ENCODE measurements at places on chromosomes 3 and 15.

DNA sequence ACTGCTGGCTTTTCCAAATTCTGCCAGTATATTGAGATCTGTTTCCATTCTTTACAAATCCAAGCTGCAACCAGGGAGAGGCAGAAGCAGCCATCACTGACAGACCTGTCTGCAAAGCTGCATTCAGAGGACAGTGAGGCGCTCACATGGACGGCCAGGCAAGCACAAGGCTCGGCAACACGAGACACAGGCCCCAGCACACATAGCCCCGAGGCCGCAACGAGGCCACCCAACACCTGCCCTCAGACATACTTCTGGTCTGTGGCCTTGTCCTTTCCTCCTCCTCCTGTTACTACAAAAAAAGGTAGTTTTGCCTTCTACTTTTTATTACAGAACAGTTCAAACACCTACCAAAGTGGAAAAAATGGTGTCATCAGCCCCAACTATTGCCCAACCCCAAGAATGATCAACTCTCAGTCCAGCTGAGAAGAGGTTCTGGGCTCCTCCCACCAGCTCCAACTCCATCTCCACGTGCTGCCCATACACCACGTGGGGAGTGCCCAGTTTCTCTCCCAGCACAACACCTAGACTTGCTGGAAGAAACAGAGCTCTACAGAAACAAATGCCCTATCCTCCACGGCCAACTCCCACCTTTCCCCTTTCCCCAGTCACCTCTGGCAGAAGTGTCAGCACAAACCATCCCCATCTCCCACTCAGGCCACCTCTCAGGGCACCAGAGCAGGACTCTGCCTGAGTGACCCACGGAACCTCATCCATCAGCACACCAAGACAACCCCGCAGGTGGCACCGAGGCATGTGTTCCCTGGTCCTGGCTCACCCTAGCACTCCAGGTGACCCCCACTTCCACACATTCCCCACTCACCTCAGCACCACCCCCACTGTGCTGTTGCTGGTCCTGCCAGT, 7.4 kb downstream of the ZXDC start:
- DNase-seq, result no peak

DNA sequence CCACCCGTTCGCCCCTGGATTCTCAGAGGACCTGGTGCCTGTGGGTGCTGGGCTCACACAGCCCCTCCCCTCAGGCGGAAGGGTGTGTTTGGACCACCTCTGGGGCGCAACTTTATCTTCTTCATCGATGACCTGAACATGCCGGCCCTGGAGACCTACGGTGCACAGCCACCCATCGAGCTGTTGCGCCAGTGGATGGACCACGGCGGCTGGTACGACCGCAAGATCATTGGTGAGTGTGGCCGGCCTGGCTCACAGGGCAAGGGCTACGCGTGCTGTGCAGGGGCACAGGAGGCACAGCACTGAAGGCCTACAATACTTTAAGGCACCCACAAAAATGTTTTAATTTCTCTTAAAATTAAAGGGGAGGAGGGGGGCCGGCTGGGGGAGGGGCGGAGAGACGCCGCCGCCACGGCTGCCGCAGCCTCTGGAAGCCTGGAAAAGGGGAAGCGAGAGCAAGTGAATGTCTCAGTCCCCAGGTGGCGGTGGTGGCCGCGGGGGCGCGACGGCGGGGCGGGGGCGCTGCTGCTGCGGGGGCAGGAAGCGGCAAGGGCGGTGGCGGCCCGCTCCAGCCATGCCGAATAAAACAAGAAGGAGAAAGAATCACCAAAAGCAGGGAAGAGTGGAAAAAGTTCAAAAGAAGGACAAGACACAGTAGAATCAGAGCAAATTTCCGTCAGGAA, 56.8 kb downstream of the DNAH1 start:
- no peak for DNase-seq

GRCh38 chr15:40106203-40107161, 2.2 kb downstream of the BMF start:
- no peak for DNase-seq

- DNase-seq, result no peak
Measured at GRCh38 chr3:185225080-185225479, 28.8 kb downstream of the EHHADH start.

DNA sequence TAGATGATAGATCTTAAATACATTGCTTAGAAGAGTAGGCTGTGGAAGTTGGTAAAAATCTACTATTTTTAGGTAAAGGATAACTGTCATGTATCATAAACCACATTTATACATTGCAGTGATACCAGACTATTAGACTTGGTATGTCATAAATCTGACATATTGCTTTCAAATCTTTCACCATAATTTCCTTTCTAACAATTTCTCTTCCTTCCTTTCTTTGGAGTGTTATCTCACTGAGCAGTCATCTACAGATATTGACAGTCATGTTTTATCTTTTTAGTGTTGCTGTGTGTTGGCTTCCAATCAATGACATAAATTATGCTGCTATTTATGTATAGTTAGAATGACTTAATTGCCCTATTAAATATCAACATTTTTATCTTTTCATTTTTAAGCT, 588.7 kb downstream of the TUSC7 start:
- DNase-seq, result no peak

Data from effector CD8-positive, alpha-beta T cell (primary cell).